HT-29 (cell line): ENCODE measurements at places on chromosomes 4 and X. TPM values are rescaled to one million over a fixed set of nuclear protein-coding genes. Genes with fewer than 3 reads are reported as not detected.

Gene TBX22
- not detected in 2 replicates for total RNA-seq

Gene SNX12
- total RNA-seq = 52.1 and 59.7 TPM in 2 replicates

Gene MTCP1
- 2.7 and 8.0 TPM in 2 replicates for total RNA-seq

Gene EDNRA
- not detected in 2 replicates for total RNA-seq

Gene GATA1
- total RNA-seq = not detected in 2 replicates

Gene PDGFC
- total RNA-seq = 15.4 and 17.0 TPM in 2 replicates

Gene LINC00632
- total RNA-seq = not detected in 2 replicates

Gene SPATA4
- not detected in 2 replicates for total RNA-seq

Gene HPSE
- 0.28 and 1.4 TPM in 2 replicates for total RNA-seq

DNA sequence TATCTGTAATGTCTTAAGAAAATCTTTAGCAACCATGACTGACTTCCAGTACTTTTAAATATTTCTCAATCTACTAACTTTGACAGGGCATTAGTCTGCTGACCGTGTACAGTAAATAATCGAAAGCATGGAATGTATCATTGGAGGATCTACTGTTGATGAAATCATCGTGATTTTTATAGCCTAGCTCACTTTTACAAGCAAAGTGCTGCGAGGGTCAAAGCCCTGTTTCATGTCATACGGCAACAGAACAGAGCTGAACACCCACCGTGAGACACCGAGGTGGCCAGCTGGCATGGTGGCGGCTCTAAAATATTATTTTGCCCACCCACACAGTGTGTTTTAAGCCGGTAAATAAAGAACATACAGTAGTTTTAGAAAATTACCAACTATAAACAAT, 679.3 kb downstream of the FAT4 start:
- no peak for DNase-seq

DNA sequence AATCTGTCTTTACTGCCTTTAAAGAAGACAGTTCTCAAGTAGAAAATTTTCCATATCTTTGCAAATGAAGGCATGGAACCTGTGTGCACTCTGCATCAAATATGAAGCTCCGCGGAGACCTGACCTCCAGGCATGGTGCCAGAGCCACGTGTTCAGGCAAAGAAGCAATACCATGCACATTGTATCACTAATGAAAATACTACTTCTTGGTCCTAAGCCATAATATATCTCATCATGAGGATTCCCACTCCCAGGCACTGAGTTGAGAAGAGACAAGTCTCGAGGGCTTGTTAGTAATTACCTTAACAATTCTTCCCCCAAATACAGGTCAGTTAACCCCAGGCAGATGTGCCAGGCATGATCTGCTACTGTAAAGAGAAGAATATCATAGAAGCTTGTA, 56.7 kb downstream of the PCDH19 start:
- no peak for DNase-seq

- DNase-seq = no peak
These were observed 40.9 kb upstream of the IL13RA2 start for GRCh38 chrX:115058276-115058675.

- no peak for DNase-seq
These were observed 68.0 kb upstream of the MSX1 start for GRCh38 chr4:4791299-4792111.

GRCh38 chr4:143362349-143363046, 25.8 kb downstream of the GAB1 start:
- no peak for DNase-seq

DNA sequence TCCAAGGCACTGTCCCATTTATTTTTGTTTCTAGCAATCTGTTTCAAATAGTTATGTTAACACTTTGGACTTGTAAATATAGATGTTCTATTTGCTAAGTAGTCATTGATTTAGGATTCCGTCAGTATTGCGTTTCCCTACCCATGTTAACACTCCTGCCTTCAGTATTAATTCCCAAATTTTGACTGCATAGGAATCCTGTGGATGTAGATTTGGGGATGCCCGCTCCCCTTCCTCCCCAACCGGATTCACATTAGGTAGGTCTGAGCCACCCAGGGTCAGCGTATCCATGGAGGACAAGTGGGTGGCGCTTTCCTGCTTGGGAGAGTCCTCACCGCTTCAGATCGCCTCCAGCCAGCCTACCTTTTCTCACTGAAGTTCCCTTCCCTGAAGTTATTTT, 1.1 kb upstream of the SORBS2 start:
- DNase-seq = no peak

DNA sequence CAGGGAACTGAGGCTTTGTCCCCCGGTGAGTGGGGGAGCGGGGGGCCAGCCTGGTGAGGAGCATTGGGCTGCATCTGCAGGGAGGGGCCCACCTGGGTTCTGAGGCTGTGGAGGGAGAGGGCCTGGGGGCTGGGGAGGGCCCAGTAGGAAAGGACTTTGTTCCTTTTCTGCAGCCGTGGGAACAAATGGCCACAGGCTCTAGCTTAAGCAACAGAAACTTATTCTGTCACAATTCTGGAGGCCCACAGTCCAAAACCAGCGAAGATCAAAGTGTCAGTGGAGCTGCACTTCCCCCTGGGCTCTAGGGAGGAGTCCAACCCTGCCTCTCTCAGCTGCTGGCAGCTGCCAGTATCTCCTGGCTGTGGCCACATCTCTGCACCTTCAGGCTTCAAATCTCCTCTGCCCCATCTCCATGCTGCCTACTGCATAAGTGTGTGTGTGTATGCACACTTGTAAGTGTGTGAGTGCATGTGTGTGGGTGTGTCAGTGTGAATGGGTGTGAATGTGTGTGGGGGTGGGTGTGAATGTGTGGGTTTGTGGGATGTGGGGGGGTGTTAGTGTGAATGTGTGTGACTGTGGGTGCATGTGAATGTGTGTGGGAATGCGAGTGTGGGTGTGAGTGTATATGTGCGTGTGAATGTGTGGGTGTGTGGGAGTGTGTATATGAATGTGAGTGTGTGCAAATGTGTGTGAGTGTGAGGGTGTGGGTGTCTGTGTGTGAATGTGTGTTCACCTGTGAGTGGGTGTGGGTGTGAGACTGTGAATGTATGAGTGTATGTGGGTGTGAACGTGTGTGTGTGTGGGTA, 204.5 kb upstream of the PSAPL1 start:
- DNase-seq = no peak

DNA sequence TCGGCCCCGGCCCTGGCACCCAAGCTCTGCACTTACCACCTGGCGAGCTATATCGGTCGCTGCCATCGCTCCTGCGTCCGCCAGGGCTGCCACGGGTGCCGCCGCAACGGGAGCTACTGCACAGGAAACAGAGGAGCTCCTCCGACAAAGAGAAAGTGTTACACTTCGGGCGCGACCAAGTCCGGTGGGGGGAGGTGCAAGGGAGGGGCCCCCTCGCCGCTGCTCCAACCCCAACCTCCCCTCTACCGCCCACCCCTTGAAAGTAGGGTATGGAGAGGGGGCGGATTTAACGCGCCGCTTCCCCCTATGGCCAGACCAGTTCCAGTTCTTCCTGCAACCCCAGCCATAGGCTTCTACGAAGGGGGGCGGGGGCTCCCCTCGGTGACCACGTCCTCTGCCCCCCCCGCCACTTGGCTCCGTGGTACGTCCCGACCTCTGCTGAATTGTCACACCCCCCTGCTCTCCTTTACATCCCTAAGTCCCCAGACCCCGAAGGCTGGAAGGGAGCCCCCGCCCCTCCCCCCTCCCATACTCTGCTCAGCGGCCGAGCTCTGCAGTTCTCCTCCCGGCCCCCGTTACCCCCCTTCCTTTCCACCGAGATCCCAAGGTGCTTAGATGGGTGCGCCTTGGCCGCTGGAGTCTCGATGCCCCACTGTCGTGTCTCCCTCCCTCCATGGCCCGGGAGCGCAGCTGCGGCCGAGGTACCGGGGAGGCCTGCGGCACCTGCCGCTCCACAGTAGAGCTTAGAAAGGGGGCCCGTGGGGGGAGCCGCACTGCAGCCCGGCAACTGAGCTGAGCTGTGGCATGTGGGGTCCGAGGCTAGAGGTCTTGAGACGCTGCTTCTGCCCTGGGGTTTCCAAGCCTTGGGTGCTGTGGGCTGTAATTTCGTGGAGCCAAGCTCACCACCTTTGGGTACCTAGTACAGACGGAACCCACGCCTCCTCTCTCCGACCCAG, at the start of gene SEPTIN6:
Gene SEPTIN6 (minus strand): TSS at position 129 of the 956 bp plus-strand sequence. CDS start 63 bp downstream, at position 66.
- DNase-seq = peak; percentile 24

GRCh38 chrX:29388509-29388908, 801.3 kb downstream of the IL1RAPL1 start:
- DNase-seq = no peak

DNA sequence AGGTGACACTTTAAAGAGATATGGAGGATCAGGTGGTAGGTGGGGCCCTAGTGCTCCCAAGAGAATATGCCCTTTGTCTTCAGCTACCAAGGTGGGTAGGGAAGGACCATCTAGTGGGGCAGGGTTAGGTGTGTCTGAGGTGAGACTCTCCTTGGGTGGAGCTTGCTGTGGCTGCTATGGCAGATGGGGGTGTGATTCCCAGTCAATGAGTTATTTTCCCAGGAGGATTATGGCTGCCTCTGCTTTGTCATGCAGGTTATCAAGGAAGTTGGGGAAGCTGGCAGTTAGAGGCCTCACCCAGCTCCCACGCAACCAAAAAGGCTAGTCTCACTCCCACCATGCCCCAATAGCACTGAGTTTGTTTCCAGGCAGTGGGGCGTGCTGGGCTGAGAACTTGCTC, 18.0 kb upstream of the SPIN2A start:
- no peak for DNase-seq

DNA sequence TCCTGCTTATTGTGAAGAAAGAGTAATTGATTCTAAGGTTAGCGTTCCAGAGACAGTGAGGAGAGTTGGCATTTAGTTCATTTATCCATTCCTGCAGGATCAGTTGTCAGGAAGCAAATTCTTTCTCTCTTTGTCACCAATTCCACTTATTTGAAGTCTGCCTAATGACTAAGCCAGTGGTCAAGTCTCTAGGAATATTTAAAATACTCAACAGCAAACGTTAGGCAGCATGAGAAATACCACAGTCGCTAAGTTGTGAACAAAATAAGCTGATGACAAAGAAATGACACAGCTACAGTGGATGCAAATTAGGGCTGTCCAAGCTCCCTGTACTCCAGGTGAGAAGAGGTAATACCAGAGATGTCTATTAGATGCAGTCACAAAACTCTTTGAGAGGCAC, 6.6 kb upstream of the MAGEB17 start:
- DNase-seq = no peak

GRCh38 chrX:41043196-41043595, 42.0 kb upstream of the USP9X start:
- DNase-seq = no peak

GRCh38 chrX:48083212-48083611, 11.8 kb upstream of the ZNF630 start:
- peak; percentile 66 for DNase-seq

DNA sequence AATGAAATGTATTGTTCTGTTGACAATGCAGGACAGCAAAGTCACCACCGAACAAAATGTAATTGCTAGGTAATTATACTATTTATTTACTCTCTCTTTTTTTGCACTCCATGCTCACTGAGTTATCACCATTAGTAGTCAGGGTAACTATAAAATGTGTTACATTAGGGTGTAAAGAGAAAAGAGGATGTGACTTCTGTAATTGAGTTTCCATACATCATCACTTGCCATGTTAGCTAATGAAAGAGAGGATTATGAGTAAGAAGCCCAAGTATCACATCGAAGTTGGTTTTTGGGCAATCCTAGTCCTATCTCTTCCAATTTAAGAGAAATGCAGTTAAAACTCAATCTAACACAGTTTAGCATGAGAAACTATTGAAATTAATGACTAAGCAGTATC, 7.6 kb downstream of the ZXDA start:
- no peak for DNase-seq

GRCh38 chr4:107616838-107617389, 103.1 kb downstream of the PAPSS1 start:
- peak; percentile 51 for DNase-seq

GRCh38 chr4:104818579-104818978, 323.9 kb upstream of the CXXC4 start:
- DNase-seq = no peak

GRCh38 chrX:13285693-13286092, 34.2 kb downstream of the ATXN3L start:
- DNase-seq = no peak

DNA sequence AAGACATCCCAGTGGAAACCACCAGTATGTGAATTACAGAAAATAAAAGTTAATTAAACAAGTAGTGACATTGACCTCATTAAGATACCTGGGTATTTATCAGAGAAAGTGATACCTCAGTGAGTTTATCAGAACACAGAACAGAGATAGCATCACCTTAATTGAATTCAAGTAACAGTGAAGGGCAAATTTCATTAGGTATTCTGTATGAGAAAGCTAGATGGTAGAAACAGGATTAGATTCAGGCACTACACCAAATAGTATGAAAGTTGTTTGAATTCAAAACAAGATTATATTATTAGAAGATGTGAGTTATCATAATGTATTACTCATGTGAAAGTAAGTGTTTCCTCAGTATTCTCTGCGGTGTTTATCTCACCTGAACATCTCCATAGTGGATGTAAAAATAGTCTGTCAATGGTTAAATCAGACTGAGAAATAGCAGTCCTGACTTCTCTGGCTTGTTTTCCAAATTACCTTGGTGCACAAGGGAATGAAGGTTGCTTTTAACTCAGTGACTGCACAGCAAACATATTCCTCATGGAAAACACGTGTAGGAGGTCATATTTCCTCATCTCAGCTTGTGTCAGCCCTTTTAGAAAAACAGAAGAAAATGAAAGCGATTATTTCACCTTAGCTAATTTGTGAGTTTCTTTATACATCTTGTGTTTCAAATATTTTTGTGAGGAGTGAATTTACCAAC, 79.9 kb upstream of the PCDH18 start:
- DNase-seq = no peak
